Adipocyte (in vitro differentiated cells): ENCODE measurements at places on chromosomes 7 and 10.

DNA sequence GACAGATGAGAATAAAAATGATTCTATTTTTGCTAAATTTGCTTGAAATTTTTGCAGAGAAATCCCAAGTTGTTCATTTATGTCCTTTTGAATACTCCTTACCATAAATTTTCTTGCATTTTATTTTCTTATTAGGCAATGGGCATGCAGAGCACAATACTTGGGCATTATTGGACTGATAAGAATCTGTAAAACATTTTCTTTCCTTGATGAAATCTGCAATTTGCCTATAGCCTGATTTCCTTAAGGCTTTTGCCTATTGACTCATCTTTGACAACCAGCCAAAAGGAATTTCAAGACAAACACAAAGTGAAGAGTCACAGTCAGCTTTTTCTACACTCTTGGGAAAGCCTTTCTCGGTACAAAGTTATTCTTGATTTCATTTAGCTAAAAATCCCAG is 30.5 kb upstream of the GNAT3 start:
- DNase-seq: peak; percentile 94

- DNase-seq: no peak
Measured at GRCh38 chr7:113270790-113271189, 152.4 kb upstream of the SMIM30 start.

- peak; percentile 84 for DNase-seq
Measured at GRCh38 chr10:28668363-28669226, 8.7 kb upstream of the BAMBI start.

DNA sequence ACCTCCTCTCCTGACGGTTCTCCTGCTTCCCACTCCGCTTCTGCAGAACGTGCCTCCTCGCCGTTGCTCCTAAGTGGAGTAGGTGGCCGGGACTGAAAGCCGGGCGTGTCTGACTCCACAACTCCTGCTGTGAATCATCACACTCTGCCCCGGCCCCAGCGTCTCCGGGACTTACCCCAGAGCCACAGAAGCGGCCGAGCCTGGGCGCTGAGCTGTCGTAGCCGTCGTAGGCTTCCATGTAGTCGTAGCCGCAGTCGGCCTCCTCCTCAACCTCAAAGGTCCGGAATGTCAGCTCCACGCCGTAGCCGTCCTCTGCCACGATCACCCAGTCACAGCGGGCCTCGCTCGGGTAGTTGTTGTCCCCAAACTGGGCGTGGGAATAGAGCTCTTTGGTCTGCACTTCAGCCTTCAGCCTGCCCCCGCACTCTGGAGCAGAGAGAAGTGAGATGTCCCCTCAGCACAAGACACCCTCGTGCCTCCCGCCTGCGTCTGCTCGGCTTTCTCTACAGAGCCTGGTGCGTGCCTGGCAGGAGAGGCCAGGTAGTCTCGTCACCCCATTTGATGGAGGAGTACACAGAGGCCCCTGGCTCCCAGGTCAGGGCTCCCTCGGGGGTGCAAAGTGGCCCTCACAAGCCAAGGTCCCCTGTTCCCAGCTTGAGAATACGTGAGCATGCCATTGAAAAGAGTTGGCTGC is 11.2 kb upstream of the OPALIN start:
- DNase-seq: no peak

DNA sequence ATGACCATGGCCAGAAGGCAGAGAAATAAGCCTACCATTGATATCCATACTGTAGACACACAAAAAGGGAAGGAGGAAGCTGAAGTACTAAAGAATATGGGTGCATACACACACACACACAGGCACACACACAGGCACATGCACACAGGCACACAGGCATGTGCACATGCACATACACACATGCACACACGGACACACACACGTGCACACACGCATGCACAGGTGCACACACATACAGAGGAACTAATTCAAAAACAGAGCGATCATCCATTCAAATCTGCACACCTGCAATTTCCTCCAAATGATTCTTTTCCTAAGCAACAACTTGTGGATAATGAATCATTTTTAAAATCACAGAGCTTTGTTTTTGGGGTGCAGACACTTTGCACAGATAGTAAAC is 166.7 kb upstream of the ADARB2 start:
- DNase-seq: no peak

GRCh38 chr10:112658900-112659638 is 212.1 kb downstream of the VTI1A start:
- DNase-seq: peak; percentile 54
